ENCODE measurements at places on chromosomes 7 and 10. TPM values are rescaled to one million over a fixed set of nuclear protein-coding genes. Genes with fewer than 3 reads are reported as not detected.

MMD2 gene
- not detected for total RNA-seq

AGMO gene
- total RNA-seq, result 0.08 TPM

FAM25G gene
- total RNA-seq, result 3.4 TPM

SKAP2 gene
- 22.2 TPM for total RNA-seq

ABCC2 gene
- 0.36 TPM for total RNA-seq

TCERG1L gene
- total RNA-seq, result 0.88 TPM

RBP4 gene
- total RNA-seq, result 0.60 TPM

ZNF277 gene
- total RNA-seq, result 17.0 TPM

UCN3 gene
- not detected for total RNA-seq

LEP gene
- 0.12 TPM for total RNA-seq

PNLIPRP2 gene
- total RNA-seq, result not detected

INMT gene
- 1.5 TPM for total RNA-seq

ZNF398 gene
- 9.3 TPM for total RNA-seq

Measured in esophagus mucosa (tissue), 1 donor.